ENCODE measurements at places on chromosomes 12 and 14.

DNA sequence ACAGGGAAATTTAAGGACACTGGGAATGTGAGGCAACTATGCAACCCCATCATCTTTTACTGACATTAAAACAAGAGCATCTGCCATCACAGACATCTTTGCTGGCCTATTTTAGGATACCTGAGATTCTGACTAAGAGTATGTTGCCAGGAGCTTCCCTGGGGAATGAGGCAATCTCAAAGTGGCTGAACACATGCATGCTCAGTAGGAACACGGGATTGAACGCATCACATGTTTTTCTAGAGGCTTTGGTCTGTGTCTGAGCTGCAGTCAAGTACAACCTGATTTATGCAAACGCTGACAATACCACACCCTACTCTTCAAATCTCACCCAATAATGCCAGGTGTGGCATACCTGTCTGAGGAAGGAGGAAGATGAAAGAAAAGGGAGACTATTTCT lies 416.5 kb downstream of the NELL2 start:
- DNase-seq, result no peak

DNA sequence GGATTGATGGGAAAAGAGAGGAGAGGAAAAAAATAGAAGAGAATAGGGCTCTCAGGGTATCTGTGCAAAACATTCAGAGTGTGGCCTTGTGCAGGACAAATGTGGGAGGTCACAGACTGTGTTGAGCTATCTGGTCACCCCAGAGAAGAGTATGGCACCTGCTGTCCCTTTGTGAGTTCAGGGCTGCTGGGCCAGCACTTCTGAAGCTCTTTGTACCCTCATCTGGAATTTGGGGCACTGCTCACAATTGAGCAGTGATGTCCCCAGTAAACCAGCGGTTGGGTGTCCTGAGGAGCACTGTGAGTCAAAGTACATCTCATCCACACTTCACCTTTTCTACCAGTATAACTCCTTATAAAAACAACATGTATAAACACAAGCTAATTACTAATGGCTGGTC lies 2.6 kb upstream of the KRT81 start:
- no peak for DNase-seq

- DNase-seq, result no peak
Measured at GRCh38 chr12:28331130-28331529, 140.9 kb downstream of the CCDC91 start.

- DNase-seq, result no peak
Measured at GRCh38 chr14:70057519-70058136, 131.1 kb downstream of the SLC8A3 start.

DNA sequence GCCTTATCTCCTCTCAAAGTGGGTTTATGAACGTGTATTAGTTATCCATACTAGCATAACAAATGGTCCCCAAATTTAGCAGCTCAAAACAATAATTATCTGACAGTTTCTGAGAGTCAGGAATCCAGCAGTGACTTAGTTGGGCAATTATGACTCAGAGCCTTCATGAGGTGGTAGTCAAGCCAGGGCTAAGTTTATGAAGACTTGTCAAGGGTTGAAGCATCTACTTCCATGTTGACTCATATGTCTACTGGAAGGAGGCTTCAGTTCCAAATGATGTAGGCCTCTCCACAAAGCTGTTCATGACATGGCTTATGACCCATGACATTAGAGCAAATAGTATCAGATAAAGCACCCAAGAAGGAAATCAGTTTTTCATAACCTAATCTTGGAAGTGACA lies 73.2 kb downstream of the IPO8 start:
- peak; percentile 4 for DNase-seq

DNA sequence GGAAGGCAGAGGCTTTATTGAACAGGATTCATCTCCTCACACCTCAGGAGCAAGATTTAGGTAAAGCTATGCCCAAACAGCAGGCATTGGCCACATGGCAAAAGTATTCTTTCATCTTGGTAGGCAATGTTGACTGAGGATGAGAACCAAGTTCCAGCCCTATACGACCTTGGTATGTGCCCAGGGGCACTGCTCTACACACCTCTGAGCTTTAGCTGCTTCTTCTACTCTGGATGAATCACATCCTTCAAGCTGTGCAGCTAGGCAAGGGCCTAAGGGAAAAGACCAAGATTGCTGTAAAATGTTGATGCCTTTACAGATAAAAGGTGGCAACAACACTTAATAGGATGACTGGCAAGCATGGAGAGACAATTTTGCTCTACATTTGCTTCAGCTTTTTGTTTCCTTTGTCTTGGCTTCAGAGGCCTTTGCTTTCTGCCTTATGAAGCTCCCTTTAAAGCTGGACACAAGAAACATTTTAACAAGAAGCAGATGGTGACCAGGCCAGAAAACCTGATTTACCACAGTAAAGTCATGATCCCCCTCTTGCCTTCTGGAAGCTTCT lies 183.3 kb upstream of the KITLG start:
- no peak for DNase-seq

GRCh38 chr12:2151391-2151790 lies 98.6 kb downstream of the CACNA1C start:
- no peak for DNase-seq

- no peak for DNase-seq
Measured at GRCh38 chr12:124633365-124634362, 66.3 kb upstream of the NCOR2 start.

GRCh38 chr12:40262657-40263056 lies 37.9 kb downstream of the LRRK2 start:
- no peak for DNase-seq

DNA sequence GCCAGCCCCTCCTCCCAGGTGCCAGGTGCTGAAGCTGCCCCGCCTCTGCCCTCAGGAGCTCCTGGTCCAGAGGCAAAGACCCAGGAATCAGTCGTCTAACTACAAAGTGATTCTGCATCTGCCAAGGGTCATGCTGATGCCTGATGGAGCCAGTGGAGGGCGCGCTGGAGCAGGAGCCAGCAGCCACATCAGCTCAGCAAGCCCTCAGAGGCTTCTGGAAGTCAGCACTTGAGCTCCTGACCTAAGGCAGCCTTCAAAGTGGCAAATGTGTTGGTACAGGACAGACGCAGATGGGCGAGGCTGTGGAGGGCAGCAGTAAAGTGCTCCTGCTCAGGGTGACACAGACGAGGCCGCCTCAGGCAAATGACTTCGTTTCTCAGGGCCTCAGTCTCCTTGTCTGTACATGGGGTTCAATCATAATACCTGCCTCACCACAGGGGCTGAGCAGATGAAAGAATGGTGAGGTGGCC lies 10.9 kb downstream of the C12orf43 start:
- DNase-seq, result peak; percentile 76

- DNase-seq, result peak; percentile 65
Measured at GRCh38 chr12:10701131-10701681, 21.9 kb downstream of the YBX3 start.

GRCh38 chr14:32572867-32573150 lies 243.7 kb downstream of the AKAP6 start:
- no peak for DNase-seq

- no peak for DNase-seq
Measured at GRCh38 chr14:105793836-105794235, 267.5 kb downstream of the TMEM121 start.

- DNase-seq, result no peak
Measured at GRCh38 chr14:49584058-49584457, 2.1 kb downstream of the RPS29 start.

DNA sequence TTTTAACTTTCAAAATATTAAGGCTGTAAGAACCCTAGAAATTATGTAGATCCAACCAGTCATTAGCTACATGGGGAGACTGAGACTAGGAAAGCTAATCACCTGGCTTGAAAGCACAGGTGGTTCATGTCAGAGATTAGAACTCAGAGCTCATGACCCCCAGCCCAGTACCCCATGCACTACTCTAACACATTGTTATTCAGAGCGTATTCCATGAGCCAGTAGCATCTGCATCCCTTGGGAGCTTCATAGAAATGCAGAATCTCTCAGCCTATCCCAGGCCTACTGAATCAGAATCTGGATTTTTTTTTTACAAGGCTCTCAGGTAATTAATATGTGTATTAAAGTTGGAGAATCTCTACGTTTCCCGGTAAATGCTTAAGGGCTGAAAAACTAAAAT lies 161.7 kb downstream of the BTG1 start:
- no peak for DNase-seq

DNA sequence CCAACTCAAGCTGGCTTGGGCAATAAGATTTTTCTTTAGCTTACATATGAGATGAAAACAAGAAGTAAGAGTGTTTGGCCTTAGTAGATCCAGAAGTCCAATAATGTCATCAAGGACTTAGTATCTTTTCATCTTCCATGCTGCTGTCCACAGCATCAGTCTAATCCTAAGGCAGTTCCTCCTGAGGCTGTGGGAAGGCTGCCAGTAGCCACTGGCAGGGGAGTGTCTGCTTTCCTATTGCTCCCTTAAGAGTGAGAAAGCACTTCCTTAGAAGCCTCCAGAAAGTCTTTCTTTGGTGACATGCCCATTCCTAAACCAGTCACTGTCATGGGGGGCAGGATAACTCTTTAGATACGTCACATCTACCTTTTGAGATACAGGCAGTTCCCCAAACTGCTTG lies 317.7 kb downstream of the BMP4 start:
- no peak for DNase-seq

Data from activated naive CD4-positive, alpha-beta T cell treated with anti-CD3 and anti-CD28 coated beads for 36 hours (primary cell).